ENCODE measurements at places on chromosomes 4 and X. TPM values are rescaled to one million over a fixed set of nuclear protein-coding genes. Genes with fewer than 3 reads are reported as not detected.

Gene GNPDA2
- total RNA-seq: 14.7 TPM

Gene TRAM1L1
- 0.88 TPM for total RNA-seq

Gene PPBP
- not detected for total RNA-seq

Gene ITIH6
- total RNA-seq: not detected

Gene AMTN
- total RNA-seq: not detected

Gene IL2RG
- total RNA-seq: not detected

Gene DTHD1
- total RNA-seq: not detected

Gene OPN1MW2
- total RNA-seq: not detected

Gene XK
- not detected for total RNA-seq

Gene CFAP47
- total RNA-seq: not detected

Gene CITED1
- total RNA-seq: not detected

Gene SETD7
- 36.4 TPM for total RNA-seq

Gene PCDH19
- 4.3 TPM for total RNA-seq

Gene DDX53
- total RNA-seq: not detected

Measured in endothelial cell of umbilical vein (primary cell).